ENCODE measurements at places on chromosomes 16 and 17.

GRCh38 chr16:20611350-20611902 lies 35.3 kb upstream of the ACSM2B start:
- no peak for DNase-seq

- DNase-seq = no peak
These were observed 84.1 kb downstream of the TAOK1 start for GRCh38 chr17:29474297-29474696.

DNA sequence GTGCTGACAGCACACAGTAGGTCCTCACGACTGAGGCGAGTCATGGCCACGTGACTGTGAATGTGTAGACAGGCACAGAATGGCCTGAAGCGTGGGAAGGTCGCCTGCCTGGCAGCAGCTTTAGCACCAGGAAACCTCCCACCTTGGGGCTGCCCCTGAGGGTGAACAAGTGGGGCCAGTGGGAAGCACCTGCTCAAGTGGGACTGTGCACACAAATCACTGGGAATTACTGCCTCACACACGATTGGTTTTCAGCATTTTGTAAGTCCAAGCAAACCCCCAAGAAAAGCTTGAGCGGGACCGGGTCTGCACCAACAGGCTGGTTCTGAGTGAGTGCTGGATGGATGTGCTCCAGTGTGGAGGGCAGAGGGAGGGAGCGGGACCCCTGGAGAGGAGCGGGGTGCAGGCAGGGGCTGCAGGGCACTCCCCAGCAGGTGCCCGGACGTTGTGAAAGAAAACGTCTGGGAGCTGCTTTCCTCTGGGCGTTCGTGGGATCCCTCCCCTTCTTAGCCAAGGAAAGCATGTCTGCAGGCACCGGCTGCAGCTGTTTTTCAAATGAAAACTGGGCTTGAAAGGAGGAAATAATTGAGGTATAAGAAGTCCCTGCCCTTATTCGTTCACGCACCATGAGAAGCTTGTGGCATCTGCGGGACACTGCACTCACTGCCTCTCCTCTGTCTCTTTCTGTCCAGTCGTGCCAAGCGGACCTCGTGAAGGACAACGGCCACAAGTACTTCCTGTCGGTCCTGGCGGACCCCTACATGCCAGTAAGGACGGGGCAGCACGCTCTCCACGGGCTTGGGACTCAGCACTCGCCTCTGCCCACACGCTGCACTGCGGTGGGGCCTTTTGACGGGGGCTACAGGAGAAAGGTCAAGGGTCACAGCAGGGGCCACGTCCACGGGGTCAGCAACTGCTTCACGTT lies 111.7 kb upstream of the CHMP6 start:
- DNase-seq = no peak

DNA sequence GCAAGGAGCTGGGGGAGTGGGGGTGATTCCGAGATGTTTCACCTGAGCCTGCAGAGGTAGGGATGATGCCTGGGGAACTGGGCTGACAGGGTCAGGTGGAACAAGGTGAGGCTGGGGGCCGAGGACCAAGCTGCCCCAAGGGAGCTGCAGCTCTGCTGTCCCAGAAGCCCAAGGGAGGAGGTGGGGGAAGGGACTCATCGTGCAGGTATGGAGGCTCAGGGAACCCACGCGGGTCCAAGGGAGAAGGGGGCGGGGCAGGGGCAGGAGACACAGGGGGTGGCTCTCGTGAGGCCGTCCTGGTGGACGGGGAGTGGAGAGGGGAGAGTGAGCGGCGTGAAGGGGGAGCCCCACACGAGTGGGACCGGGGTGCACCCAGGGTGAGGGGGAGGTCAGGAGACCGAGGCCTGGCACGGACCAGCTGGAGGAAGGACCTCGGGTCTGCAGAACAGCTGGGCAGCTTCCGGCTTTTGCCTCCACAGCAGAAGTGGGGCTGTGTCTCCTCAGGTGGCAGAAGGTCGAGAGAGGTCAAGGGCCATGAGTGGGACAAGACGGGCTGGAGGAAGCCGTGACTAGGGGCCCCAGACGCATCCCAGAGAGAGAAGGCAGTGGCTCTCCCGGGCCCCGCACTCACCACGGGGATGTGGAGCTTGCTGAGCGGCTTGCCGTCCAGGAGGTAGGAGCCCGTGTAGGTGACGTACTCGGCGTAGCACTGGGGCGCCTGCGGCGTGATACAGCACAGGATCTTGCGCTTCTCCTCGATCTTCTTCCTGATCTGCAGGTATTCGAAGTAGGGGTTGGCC lies 61.1 kb downstream of the ZNF778 start:
- no peak for DNase-seq

- no peak for DNase-seq
These were observed 219.3 kb upstream of the NOG start for GRCh38 chr17:56373981-56374833.

DNA sequence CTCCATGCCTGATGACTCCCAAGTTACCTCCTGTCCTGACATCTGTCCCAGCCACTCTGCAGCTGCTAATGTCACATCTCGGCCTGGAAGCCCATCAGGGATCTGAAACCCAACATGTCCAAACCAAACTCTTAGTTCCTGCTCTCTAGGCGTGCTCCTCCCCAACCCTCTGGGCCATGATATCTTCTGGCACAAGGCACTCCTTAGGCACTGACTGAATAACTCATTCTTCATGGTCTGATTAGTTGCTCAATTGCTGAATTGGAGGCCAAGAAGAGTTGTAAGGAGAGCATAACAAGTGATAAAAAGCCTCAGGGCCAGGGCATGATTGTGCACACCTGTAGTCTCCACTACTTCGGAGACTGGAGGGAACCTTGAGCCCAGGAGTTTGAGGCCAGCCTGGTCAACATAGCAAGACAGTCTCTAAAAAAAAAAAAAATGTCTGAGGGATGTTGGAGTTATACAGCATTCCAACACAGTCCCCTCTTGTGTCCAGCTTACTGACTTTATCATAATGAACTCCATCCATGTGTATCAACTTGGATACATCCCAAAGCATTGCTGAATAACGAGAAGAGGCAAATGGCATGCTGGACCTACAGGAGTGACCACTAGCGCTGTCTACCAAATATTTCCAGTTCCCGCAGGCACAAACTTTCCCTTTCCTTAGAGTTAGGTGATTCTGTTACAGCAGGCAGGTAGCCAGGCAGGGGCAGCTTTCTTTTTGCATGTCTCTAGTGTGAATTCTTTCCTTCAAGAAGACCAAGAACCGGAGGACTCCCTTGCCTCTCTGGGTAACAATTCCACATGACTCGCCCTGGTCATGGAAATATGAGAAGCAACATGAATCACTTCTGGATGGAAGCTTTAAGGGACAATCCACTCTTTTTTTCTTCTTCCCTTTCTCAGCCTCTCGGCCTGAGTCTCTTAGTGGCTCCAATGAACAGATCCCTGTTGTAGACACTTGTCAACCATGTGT lies 18.1 kb upstream of the SHCBP1 start:
- DNase-seq = no peak

- no peak for DNase-seq
These were observed 226.4 kb upstream of the PSMD7 start for GRCh38 chr16:74070237-74070636.

DNA sequence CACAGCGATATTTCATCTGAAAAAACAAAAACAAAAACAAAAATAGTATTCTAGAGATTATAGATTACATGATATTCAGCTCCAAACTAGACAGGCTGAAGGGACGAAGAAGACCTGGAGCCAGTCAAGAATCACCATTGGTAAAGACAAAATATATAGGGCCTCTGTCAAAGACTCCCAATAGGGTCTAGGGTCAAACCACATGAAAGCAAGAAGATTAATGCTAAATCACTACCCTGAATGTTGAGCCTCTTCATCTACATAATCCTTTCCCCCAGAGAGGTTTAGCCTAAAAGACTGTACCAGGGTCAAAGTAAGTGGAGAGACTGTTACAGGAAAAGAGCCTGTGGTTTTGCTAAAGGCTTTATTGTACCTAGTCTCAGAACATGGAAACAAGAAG lies 10.8 kb upstream of the NME1 start:
- DNase-seq = no peak

DNA sequence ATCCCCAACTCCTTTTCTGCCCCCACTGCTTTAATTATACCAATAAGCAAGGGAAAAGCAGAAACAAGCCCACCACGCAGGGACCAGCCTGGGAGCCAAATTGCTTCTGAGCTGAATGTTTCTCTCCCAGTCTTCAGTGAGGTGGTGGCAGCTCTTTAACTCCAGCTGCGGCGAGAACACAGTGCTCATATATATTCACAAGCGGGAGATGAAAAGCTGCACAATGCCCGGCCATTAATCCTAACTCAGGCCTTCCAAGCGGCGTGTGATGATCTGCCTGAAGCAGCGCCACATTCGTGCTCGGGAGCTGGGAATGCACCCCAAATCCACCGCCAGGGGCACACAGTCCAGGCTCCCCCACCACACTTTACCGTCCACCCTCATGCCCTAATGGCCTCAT lies 203.7 kb upstream of the SDK2 start:
- no peak for DNase-seq

- DNase-seq = no peak
These were observed 45.8 kb downstream of the ACTG1 start for GRCh38 chr17:81466564-81467472.

- no peak for DNase-seq
These were observed 116.5 kb downstream of the ZNF778 start for GRCh38 chr16:89334050-89334449.

DNA sequence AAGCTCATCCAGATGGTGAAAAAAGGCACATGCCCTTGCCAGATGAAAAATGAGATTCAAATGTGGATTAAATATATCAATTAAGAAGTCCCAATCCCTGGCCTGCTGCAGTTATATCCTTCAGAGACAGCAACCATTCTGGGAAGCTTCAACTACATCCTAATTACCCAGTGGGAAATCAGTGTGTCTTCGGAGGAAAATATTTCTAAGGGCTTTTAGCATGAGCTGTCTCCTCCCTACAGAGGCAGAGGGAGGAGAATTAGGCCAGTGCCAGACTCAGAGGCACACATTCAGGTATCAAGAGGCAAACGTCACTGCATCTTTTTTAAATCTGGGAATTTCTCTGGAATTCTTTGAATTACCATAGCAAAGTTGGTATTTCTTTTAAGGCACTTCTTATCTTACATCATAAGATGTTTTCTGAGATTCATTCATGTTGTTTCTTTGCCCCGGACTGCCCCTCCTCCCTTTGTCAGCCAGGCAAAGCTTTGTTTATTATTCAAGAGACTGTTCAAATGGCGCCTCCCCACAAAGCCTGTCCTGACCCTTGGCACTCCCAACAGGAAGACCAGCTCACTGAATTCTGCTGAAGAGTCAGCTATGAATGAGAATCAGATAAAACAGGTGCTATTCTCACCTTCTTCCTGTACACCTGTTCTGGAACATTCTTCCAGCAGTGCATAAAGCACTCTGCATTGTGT lies 38.3 kb upstream of the SMPD3 start:
- no peak for DNase-seq

DNA sequence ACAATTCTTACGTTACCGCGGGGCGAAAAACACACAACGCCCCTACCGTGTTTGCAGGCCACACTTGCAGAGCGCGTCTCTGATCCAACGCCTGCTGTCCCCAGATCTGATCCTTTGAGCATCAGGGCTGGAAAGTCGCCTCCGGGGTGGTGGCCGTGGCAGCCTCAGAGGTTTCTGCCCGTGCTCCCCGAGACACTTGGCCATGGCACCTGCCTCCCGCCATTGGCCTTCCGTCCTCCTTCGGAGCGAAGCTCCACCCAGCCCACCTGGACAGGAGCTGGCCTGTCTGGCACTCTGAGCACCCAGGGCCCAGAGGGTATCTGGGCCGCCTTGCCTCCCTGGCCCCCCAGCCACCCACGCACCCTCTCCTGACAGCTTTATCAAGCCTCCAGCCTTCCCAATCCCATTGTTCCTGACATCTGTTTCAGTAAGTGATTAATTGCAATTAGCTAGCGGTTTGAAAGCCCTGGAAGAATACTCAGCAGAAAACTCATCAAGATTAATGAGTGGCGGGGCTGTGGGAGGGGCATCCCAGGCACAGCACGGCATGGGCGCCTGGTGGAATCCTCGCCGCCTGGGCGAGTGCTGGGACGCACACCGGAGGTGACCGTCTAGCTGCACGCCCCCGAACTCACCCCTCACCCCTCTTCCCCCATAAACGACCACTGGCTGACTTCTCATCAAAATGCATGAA lies 181.5 kb upstream of the GSE1 start:
- no peak for DNase-seq

GRCh38 chr17:44832805-44833204 lies 2.7 kb upstream of the GJC1 start:
- DNase-seq = no peak

- no peak for DNase-seq
These were observed 144.1 kb upstream of the CES5A start for GRCh38 chr16:56019274-56019673.

- DNase-seq = no peak
These were observed 9.7 kb downstream of the IGFBP4 start for GRCh38 chr17:40452921-40453378.

GRCh38 chr16:50281391-50282009 lies 15.1 kb downstream of the ADCY7 start:
- DNase-seq = no peak

DNA sequence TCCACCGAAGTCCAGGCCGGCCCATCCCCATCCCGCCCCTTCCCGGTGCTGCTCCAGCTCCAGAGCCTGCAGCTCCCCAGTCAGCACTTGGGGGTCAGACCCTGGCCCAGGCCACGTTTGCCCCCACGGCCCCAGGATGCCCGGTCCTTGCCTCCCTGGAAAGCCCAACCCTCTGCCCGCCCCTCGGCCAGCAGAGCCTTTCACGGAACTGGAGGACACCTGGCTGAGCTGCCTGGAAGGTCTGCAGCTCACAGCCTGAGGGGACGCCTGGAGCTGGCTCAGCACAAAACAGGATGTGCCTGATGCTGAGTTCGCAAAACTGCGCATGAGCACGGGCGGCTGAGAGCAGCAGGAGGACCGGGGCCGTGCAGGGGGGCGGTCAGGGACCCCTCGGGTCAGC lies 29.7 kb upstream of the SSTR5 start:
- no peak for DNase-seq

- DNase-seq = no peak
These were observed 1.9 kb upstream of the DNASE1 start for GRCh38 chr16:3652373-3653195.

- no peak for DNase-seq
These were observed 1568.1 kb upstream of the GOT2 start for GRCh38 chr16:60302261-60302660.

GRCh38 chr16:51949282-51949681 lies 597.7 kb downstream of the TOX3 start:
- no peak for DNase-seq

DNA sequence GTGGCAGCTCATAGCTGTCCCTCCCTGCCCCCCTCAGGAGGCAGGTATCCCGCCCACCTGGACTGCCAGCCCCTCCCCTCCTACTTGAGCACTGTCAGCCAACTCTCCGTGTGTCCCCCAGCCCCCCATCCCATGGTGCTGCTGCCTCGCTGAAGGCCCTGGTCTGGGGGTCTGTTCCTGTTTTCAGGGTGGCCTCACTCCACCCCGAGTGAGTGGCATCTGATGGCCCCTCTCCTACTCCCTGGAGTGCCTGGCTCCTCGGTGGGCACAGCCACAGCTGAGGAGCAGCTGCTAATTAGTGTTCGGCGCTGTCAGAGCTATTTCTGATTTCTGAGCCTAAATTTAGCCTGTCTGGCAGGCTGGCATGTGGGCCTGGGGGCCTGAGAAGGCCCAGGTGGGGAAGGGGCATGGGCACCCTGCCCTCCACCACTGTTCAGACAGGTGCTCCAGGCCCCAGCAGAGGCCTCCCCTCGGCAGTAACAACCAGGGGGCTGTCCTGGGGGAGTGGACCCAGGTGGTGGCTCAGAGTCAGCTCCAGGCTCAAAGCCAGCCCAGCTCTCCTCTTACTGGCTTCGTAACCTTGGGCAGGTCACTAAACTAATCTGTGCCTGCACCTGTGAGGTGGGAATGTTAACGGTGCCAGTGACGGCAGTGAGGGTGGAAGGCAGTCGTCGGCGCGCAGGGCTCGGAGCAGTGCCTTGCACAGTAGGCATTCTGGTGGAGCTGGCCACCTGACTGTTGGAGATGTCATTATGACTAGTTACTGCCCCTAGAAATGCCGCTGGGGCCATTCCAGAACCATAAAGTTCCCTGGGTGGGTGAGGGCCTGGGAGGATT lies 6.5 kb downstream of the FMNL1 start:
- no peak for DNase-seq
